ENCODE measurements at places on chromosomes 2 and 18. TPM values are rescaled to one million over a fixed set of nuclear protein-coding genes. Genes with fewer than 3 reads are reported as not detected.

DNA sequence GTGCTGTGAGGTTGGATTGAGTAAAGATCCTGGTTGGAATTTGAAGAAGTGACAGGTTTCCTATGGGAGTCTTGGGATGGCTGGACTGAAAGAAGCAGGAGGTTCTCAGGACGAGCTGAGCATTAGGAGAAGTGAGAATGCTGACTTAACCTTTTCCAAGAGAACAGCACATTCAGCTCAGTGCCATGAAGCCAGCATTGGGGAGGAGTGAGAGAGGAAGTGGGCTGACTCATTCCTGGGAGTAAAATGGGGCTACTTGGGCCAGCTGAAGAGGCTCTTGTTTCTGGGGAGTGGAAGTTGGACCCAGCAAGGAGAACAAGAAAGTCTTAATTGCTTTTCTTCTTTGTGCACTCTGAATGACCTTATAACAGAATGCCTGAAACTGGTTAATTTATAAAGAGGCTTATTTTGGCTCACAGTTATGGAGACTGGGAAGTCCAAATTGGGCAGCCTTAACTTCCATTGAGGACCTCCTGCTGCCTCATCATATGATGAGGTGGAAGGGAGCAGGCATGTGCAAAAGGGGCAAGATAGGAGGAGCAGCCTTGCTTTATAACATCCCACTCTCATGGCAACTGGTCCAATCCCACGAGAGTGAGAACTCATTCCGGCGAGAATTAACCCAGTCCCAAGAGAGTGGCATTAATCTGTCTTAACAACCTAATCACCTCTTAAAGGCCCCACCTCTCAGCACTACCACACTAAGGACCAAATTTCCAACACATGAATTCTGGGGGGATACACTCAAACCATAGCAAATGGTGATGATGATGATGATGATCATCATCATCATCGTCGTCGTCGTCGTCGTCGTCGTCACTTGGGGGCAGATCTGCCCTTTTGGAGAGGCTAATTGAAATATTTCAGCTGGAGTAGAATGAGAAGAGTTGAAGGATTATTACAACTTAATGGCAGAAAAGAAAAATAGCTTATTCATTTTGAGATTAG, 26.1 kb downstream of the DGUOK start:
- no peak for DNase-seq

SOX11 gene
- 0.05 TPM for polyA plus RNA-seq

ZCCHC2 gene
- 2.8 TPM for polyA plus RNA-seq

COL4A4 gene
- 2.2 TPM for polyA plus RNA-seq

DNA sequence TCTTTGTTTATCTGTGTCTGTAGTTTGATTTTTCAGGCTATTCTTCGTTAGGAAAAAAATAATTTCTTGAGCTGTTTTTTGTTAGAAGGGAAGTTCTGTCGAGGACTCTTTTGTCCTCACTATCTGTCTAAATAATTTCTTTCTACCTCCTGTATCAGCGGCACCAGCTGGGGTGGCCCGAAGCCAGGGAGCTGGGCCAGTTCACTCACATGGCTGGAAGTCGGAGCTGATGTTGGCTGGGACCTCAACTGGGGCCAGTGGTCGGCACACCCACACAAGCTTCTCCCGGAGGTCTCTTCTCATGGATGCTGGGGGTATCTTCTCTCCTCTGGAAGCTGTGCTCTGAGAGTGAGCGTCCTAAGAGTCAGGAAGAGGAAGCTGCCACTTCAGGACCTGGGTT, 8.0 kb upstream of the PDIA6 start:
- no peak for DNase-seq

DNA sequence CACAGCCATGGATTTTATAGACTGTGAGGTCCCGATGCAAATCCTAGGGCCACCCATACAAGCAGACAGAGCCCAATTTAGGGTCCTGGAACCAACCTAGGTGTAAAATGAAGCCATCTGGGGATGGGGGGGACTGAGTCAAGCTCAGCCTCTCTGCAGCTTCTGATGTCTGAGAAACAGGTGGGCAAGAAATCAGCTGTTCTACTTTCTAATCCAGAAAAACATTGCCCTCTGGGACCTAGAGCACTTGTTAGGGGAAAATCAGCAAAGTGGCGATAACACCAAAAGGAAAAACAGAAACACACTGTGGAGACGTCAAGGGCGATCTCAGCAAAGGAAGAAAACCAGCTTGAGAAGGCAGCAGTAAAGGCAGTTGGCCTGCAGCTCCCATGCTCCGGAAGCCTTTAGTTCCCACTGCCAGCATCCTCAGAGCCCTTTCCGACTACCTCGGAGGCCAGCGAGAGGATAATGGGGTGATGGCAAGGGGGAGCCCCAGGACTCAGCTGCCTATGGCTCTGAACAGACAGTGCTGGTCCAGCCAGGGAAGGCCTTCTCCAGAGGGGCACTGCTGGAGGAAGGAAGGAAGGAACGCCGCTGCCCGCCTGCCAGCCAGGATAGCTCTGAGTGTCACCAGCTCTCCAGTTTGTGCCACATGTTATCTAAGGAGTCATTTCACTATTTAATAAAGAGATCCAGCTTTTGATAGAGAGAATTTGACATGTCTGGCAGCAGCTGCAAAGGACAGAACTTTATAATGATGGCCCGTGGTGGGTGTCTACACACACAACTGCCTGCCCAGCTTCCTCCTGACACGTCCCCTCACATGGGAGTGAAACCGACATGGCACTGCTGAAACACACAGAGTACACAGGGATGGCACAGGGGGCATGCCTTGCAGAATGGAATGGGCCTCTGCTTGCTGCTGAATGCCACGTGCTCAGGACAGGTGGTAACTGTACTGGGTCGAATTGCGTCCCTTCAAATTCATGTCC, 37.7 kb downstream of the HS1BP3 start:
- no peak for DNase-seq

GRCh38 chr2:176769499-176770370, 442.9 kb upstream of the HNRNPA3 start:
- no peak for DNase-seq

CCDC148 gene
- polyA plus RNA-seq = 0.21 TPM

DNA sequence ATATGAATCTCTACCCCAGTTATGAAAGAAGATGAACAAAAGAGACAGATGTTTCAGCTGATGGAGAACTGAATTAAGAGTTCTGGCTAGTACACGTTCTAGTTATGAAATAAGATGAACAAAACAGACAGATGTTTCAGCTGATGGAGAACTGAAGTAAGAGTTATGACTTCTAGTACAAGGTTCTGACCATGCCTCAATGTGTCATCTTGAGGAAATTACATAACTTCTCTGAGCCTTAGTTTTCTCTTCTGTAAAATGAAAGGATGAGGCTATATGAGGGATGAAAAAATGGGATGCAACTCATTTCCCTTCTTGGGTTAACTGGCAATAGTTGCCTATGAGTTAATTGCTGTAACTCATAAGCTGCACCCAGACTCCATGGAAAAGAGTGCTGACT, 92.9 kb upstream of the WDR75 start:
- no peak for DNase-seq

HDAC4 gene
- polyA plus RNA-seq = 3.8 TPM

CNTNAP5 gene
- not detected for polyA plus RNA-seq

- no peak for DNase-seq
These were observed 29.0 kb downstream of the PRKCE start for GRCh38 chr2:45680351-45680967.

CYP26B1 gene
- not detected for polyA plus RNA-seq

DNA sequence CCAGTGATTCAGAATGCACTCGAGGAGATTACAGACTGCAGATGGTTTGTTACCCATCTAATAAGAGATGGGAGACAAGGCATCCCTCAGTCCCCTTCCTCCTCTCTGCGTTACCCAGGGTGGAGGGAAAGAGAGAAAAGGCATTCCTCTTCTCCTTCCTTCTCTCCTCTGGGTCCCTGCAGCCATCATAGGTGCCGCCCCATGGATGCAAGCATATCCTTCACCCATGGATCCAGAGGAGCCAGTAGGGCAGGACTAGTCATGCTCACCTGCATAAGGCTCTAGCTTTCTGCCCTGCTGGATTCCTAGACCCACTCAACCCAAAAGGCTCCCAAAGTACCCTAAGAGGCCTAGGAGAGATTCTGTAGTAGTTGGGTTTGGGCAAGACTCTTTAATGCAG, 20.4 kb downstream of the CMPK2 start:
- DNase-seq = no peak

GRCh38 chr18:79950515-79951341, 725 bp downstream of the SLC66A2 start:
- DNase-seq = no peak

CD8B gene
- not detected for polyA plus RNA-seq

DNA sequence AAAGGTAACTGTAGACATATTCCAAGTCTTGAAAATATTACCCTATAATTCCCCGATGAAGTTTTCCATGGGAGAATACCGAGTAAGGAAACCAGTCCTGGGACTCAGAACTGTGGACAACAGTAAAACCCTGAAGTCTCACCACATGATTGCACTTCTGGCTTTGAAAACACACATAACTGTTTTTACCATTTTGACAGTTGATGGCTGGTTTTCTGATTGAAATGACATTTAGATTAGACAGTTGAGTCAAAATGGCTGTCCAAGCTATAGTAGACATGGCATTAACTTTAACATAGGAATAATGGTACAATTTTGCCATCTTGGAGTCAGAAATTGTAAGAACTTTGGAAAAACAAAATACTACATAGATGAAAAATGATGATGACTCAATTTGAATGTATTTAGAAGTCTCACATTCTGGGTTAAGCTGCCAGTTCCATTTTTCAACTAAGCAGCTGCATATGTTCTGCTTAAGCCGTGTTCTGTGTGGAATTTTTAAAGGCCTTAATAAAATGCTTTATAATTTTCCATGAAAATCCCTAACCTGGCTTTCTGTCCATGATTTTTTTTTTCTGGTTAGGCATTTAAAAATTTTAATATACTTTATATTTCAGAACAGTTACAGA, 38.3 kb upstream of the WIPF1 start:
- DNase-seq = no peak

DNA sequence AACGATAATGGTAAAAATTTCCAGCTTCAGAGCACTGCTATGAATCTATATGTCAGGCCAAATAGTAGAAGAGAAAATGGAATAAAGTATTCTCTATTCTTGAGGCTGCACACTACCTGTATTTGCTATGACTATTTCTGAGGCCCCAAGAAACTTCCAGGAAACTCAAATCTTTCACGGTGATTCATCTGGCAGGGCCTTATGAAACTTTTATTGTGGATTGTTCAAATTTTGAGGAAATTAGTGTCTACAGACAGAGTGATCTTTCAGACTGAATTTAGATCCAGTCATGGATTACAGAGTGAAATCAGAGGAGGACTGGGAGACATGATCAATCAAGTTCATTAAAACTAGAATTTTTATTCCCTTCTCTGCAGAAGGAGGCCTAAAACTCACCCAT, 4.1 kb upstream of the VSNL1 start:
- DNase-seq = no peak

DNA sequence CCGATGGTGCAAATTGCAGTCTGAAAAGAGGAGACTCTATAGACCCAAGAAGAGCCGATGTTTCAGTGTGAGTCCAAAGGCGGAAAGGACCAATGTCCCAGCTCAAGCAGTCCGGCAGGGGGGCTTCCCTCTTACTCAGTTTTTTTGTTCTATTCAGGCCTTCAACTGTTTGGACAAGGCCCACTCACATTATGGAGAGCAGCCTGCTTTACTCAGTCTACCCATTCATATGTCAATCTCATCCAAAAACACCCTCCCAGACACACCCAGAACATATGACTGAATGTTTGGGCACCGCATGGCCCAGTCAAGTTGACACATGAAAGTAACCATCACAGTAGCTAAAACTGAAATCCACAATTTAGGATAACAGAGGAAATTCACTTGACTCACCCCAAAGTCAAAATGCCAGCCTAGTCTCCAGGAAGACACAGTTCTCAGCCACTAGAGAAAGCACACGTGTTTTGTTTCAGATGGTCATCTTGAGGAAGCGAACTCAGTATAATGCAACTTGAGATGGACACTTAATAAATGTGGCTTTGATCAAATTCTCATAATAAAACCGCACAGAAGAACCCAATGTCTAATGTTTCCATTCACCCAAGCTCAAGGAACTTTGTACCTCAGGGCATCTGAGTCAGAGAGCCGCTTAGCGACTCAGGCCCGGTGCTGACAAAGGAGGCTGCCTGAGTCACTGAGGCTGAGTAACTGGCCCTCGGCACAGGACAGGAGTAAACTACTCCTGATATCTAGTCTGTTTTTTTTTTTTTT, 2.4 kb downstream of the FHL2 start:
- DNase-seq = no peak

GRCh38 chr2:98300141-98300874, 45.9 kb upstream of the CNGA3 start:
- no peak for DNase-seq

GRCh38 chr2:172288603-172289002, 138.8 kb upstream of the ITGA6 start:
- no peak for DNase-seq

DNA sequence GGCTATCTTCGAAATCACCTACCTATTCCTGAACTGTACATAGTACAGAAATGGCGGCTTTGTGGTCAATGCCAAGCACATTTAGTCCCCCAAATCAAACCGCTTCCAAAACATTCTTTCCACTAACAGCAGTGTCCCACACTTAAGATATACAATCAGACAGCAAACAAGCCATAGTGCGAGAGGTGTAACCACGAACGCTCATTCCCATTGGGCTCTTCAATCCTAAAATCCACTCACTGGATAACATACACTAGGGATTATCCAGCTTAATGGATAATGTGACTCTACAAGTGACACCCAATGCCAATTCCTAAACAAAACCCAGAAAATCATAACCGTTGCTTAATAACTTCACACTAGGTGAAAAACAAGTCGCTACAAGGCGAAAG, 2.0 kb downstream of the XPO1 start:
- DNase-seq = no peak

GRCh38 chr2:191545361-191545760, 132.6 kb upstream of the NABP1 start:
- no peak for DNase-seq

GRCh38 chr2:213490087-213490486, 205.8 kb downstream of the SPAG16 start:
- DNase-seq = no peak

GRCh38 chr2:144484201-144484948, 35.5 kb downstream of the ZEB2 start:
- DNase-seq = no peak

DNA sequence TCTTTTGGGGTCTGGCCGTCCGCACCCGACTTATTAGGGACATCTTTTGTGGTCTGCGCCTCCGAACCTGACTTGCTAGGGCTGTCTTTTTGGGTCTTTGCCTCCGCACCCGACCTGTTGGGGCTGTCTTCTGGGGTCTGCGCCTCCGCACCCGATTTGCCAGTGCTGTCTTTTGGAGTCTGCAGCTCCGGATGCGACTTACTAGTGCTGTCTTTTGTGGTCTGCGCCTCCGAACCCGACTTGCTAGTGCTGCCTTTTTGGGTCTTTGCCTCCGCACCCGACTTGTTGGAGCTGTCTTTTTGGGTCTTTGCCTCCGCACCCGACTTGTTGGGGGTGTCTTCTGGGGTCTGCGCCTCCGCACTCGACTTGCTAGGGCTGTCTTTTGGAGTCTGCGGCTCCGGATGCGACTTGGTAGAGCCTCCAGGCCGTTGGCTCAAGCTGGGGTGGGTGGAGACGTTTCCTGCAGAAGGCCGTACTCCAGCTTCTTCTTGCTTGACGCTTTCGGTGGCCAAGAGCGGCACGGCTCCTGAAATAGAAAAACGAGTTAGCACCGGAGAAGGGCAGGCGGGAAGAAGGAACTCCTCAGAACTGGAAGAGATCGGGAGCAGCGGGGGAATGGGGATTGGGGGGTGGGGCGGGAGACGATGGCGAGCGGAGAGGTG, 498 bp downstream of the TGOLN2 start:
- DNase-seq = no peak
